ENCODE measurements at places on chromosomes 13 and 19.

- no peak for DNase-seq
Measured at GRCh38 chr19:31818798-31819105, 469.5 kb upstream of the TSHZ3 start.

GRCh38 chr13:50729177-50729576, 114.3 kb downstream of the DLEU7 start:
- DNase-seq: no peak

- peak; percentile 2 for DNase-seq
Measured at GRCh38 chr13:112443995-112444311, 67.8 kb downstream of the SPACA7 start.

- no peak for DNase-seq
Measured at GRCh38 chr13:95296326-95296925, 4.8 kb downstream of the ABCC4 start.

DNA sequence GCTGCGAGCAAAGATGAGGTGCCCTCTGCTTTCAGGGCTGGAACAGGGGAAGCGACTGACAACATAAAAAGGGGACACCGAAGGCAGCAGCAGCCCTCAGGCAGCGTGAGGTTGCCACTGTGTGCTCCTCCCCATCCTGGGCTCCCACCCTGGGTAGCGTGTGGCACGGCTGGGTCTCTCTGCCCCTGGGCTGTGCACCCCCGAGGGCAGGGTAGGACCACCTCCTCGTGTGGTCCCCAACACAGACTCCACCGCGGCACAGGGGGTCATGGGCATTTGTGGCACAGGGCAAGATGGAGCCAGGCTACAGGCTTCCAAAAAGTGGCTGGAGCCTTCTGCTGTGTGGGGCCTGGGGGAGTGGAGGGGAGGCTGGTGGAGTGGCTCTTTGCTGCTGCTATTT, 6.5 kb upstream of the RSPH6A start:
- no peak for DNase-seq

DNA sequence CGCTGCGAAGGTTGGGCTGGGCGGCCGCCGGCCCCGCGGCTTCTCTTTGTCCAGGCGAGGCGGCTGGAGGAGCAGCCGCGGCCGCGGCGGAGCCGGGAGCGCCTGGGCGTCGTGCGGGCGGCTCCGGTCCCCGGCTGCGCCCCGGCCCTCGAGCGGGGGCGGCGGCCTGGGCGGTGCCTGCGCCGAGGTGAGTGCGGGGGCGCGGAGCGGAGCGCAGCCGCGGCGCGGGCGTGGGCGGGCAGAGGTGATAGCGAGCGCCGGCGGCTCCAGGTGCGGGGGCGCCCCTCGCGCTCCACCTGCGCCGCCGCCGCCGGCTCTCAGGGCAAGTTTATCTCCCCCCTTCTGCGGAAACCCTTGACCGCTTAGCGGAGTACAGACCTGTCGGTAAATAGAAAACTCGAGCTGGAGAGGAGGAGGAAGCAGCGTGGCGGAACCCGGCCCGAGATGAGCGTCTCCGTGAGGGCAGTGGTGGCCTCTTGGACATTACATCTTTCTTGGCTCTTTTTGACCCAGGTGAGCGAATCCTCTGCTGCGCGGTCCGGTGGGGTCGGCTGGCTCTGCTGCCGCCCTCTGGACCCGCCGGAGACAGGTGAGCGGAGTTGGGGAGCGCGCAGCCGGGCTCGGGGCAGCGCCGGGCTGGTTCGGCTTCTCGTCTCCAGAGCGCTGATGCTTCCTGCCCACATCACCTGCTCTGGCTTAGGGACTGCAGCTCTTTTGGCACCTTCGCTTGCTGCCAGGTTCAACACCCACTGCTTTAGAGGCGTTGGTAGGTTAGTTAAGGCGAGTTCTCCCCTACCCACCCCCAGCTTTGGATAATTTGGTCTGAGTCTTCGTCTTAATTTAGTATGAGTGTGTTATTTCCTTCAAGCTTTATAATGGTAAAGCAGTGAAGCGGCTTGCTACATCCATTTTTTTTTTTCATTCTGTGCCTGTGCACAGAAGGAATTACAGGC, at the start of gene MTUS2:
TSS of gene MTUS2 (plus strand) at position 241 of the 953 bp plus-strand sequence.
- no peak for DNase-seq

GRCh38 chr19:23318143-23318542, 67.9 kb upstream of the ZNF724 start:
- DNase-seq: no peak

- no peak for DNase-seq
Measured at GRCh38 chr13:35472323-35472881, 4.1 kb downstream of the MAB21L1 start.

DNA sequence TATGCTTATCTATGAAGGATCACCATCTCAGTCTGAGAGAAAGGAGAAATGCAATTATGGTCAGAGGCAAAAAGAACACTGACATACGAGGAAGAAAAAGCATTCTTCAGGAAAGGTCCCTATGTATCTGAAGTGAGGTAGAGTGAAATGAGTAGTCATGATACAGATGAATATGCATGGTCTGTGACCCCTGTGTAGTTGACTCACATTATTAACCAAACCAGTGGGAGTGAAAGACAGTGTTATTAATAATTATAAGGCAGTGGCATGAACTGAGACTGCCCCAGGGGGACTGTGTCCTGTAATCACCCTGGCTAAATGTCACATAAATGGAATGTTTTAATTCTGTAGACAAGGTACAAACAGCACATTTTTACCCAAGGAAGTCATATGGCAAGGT, 1320.2 kb upstream of the PCDH9 start:
- no peak for DNase-seq

DNA sequence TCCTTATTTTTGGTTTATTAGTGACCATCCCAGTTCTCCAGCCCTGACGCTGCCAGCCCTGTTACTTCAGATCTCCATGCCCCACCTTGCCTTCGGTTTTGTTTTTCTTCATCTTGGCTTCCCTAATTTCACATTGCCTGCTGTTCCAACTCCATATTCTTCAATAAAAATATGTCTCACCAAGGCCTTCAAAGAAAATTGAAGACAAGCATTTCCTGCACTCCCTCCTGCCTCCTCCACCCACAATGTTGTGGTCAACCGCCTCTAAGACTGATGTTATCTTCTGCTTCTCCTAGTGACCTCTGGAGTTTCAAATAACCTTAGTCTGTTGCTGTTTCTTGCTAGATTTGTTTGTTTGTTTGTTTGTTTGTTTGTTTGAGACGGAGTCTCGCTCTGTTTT, 14.6 kb downstream of the PLD3 start:
- DNase-seq: no peak

DNA sequence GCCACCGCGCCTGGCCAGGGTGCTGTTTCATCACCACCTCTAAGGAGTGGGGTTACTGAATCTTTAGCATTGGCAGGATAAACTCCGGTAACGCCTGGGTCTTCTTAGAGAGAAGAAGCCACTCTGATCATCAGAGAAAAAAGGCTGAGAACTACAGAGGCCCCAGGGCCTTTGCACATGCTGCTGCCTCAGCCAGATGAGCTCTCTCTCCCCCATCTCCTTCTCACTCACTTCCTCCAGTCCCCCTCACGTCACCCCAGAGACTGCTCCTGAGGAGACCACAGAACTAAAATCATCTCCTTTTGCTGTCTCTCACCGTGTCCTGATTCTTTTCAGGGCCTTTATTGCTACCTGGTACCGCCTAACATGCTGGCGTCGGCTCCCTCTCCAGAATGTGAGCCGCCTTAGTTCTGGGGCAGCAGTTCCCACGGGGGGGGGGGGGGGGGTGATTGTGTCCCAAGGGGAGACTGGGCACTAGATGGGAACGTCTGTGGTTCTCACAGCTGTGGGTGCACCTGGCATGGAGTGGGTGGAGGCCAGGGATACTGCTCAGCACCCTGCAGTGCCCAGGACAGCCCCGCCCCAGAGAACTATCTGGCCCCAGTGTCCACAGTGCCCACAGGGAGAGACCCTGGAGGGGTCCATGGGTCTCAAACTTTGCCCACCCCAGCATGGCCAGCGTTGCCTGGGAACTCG, 5.1 kb upstream of the DIRAS1 start:
- DNase-seq: no peak

GRCh38 chr13:47459512-47459911, 541.6 kb downstream of the SUCLA2 start:
- peak; percentile 17 for DNase-seq

GRCh38 chr19:30314056-30314804, 58.0 kb upstream of the ZNF536 start:
- no peak for DNase-seq

DNA sequence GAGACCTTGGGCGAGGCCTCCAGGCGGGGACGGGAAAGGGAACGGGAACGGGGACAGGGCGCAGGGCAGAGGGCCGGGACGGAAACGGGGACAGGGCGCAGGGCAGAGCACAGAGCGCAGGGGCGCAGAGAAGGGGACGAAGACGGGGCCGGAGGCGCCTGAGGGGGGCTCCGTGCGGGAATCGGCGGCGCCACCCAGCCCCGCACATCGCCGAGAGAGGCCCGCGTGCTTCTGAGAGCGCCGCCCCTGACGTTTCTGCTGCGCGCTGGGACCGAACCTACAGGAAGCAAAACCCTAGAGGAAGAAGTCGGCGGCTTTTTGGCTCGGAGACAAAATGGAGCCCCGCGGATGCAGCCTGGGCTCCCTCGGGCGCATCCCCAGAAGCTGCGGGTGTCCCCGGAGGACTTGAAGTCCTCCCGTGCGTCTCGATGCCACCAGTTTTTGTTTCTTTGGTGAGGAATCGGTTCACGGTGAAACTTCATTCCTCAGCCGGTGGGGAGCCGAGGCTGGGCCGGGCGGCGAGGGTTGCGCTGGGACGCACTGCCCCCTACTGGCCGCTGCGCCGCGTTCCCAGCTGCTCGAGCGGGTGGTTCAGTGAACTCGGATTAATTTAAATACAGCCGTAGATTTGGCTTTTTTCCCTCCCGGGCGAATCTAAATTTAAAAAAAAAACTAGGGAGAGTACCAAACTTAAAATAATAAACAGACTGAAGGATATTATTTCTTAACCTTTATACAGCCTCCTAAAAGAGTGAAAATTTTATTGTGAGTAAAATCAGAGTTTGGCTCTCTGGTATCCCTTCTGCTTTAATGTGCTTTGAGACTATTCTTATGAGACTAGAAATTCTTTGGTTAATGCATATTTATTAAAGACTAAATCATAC, 350.0 kb upstream of the ARGLU1 start:
- DNase-seq: peak; percentile 35

DNA sequence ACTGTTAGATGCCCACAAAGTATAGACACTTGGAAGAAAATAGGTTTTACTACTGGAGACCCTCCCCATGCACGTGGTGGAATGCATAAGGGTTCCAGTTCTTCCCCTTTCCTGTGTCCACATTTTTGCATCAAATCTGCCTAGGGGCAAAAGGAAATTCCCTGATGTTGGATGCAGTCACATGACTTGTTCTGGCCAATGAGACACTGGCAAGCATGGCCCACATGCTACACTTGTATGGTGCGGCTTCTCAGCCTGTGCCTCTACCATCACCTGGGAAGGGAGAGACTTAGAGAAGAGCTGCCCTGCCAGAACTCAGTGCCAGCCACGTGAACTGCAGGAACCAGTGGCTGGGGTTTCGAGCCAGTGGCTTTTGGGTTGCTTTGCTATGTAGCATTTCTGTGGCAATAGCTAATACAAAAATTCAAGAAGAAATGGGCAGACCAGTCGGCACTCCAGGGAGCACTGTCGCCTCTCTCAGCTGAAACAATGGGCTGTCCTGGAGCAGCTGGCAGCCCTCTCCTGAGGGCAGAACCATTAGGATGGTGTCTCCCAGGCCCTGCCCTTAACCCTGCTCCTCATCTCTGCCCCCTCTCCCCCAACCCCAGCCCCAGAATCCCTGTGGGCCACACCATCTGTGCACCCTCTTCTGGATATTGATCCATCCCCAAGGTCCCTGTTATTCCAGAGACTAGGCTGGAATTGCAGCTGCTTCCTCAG, 634.0 kb downstream of the UQCRFS1 start:
- DNase-seq: no peak

DNA sequence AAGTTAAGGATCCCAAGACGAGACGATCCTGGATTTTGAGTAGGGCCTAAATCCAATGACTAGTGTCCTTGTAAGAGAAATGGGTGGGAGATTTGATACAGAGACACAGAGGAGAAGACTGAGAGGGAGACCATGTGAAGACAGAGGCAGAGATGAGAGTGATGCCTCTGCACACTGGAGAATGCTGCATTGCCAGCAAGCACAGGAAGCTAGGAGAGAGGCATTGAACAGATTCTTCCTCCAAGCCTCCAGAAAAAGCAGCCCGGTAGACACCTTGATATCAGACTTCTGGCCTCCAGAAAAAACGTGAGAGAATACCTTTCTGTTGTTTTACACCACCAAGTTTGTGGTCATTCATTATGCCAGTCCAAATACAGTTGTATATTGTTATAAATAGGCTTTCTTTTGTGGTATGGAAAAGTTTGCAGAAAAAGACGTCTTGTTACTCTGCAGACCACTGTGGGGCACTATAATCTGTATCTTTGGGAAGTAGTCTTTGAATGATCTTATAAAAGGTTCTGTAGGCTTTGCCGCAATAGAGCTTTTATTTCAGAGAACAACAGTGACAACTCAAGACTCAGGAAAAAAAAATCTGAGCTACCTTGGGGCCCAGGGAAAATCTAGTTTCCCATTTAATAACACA, 17.9 kb upstream of the RFC3 start:
- peak; percentile 20 for DNase-seq

GRCh38 chr13:40776232-40776631, 5.2 kb upstream of the MRPS31 start:
- DNase-seq: no peak

GRCh38 chr19:398719-399118, 10.2 kb downstream of the C2CD4C start:
- no peak for DNase-seq

DNA sequence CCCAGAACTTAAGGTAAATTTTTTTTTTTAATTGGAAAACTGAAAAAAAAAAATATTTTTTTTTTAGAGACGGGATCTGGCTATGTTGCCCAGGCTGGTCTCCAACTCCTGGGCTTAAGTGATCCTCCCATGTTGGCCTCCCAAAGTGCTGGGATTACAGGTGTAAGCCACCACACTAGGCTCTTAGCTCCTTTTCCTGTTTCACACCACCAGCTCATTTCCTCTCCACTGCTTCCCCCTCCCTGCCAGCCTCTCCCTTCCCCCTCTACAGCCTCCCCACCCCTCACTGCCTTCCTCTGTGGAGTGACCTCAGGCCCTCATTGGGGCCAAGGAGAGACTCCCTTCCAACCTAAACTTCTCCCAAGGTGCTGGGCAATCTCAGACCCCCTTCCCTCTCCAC, 4.2 kb upstream of the GIPR start:
- DNase-seq: no peak

GRCh38 chr19:14343286-14343685, 38.0 kb upstream of the ADGRE5 start:
- no peak for DNase-seq

- DNase-seq: no peak
Measured at GRCh38 chr13:33560726-33561125, 257.2 kb upstream of the RFC3 start.
